Activated naive CD4-positive, alpha-beta T cell (primary cell): ENCODE measurements at places on chromosomes 2 and 18.

DNA sequence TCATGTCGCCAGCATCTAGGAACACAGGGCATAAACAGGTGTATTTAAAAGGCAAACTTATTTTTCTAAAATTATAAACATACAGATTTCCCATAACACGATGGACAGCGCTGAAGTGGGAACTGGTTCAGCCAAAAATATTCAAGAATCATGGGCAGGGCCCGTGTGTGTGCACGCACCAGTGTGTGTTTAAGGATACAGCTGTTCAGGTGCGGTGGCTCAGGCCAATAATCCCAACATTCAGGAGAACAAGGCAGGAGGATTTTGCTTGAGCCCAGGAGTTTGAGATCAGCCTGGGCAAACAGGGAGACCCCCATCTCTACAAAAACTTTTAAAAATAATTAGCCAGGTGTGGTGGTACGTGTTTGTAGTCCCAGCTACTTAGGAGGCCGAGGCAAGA, 288.6 kb upstream of the HDAC4 start:
- no peak for DNase-seq

- DNase-seq: no peak
Observed at GRCh38 chr2:135791418-135792190, 45.4 kb downstream of the LCT start.

DNA sequence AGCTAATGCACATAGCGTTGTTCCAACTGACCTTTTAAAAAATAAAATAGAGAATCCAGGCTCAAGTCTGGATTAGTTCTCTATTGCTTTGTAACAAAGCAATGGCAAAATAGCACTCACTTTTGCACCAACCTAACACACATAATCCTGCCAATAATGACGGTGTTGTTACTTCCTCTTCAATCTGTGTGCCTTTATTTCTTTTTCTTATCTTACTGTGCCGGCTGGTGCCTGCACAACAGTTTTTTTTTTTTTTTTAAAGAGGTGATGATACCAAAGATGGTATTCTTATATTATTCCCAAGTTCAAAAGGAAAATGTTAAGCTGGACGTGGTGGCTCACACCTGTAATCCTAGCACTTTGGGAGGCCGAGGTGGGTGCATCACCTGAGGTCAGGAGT, 3.4 kb downstream of the PLB1 start:
- no peak for DNase-seq

DNA sequence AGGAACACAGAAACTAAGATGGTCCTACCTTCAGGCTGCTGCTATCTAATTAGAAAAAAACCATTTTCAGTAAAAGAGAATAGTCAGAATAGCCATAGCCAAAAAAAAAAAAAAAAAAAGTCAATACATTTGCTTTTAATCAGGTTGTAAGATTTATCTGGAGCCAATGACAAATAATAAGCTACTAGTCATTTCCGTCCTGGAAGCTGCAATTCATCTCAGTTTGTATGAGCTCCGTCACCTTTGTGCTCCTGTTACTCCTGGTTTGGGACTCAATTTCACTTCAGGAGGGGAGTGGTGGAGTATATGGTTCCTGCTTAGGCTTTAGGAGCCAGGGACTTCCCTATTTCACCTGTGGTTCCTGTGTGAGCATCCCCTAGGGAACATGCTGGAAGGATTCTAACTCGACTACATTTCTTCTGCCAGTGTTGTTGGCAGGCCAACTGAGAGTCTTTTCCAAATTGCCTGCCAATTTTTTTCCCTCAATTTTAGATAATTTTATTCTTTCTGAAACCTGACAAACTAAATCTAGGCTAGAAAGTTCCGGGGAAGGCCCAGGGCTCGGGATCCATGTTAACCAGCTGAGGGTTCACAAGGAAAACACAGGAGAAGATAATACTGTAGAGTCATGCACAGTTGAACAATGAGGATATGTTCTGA, 481.8 kb downstream of the DLGAP1 start:
- no peak for DNase-seq

DNA sequence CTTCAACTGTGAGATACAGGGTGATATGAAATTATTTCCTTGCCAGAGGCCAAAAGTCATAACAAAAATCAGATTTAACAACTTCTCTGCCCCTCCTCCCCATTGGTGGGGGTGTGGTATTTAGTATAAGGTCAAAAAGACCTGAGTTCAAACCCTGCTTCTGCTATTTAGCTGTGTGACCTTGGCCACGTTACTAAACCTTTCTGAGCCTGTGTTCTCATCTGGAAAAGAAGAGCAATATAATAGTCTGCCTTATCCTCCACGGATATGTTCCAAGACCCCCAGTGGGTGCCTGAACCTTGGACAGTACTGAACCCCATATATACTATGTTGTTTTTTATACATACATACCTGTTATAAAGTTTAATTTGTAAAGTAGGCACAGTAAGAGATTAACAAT, 3.7 kb downstream of the CDC42EP3 start:
- DNase-seq: no peak

- DNase-seq: no peak
Observed at GRCh38 chr2:64168756-64169155, 24.5 kb upstream of the PELI1 start.

GRCh38 chr2:14120376-14120775, 512.1 kb upstream of the LRATD1 start:
- no peak for DNase-seq

DNA sequence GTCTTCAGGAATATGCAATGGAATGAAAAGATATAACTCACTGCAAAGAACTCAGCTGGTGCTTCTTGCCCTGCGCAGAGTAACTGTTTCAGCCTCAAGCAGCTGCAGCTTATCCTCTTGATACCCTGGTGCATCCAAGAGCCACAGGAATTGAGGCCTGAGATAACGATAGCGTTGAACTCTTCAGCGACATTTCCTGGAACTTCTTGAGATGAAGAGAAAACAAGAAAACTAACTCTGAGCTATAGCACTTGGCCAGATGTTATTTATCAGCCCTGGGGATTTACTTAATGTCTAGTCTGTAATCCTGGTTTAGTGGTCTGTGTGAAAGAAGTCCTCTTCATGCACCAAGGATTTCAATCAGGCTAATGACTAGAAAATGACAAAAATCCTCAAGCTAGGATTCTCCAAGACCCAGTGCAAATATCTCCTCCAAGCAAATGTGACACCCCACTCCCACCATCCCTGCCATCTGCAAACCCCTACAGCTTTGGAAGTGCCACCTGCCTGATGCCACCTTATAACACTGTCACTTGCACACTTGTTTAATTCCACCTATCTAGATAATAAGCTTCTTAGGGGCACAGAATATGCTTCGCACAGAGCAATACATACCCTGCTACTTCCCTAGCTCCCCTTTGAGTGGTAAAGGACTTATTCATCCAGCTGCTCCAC, 40.6 kb downstream of the EHD3 start:
- DNase-seq: no peak

DNA sequence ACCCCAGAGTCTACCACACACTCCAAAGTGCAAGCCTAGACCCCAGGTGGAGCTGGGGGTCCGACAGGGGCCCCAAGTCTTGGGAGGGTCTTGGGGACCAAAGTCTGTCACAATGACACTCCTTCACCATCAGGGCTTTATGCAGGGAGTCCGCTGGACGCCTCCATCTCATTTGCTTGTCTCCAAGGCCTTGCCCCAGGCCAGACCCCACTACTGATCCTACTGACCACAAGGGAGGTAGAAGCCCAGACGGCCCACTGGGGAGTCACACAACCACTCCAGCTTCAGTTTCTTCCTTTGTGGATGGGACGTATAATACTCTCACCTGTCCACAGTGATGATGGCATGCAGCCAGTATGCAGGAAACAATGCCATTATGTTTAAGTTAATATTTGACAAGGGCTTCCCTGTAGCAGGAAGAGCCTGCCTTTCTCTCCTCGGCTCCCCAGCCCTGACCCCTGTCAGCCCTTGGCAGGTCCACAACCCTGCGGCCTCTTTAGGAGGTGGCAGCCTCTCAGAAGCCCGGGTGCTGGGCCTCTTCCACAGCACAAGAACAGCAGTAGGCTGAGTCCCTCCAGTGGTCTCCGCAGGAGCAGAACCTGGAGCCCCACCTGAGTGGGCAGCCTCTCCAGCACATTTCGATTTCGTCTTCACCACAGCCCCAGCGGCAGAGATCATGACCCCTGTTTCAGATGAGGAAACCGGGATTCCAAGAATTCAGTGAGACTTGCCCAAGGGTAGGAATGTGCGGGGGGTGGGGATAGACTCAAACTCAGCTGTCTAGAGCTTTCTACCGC, 6.5 kb downstream of the BIN1 start:
- DNase-seq: no peak

GRCh38 chr2:241136191-241136590, 13.1 kb downstream of the PASK start:
- no peak for DNase-seq

- peak; percentile 13 for DNase-seq
Observed at GRCh38 chr18:26190506-26190905, 35.7 kb upstream of the TAF4B start.

DNA sequence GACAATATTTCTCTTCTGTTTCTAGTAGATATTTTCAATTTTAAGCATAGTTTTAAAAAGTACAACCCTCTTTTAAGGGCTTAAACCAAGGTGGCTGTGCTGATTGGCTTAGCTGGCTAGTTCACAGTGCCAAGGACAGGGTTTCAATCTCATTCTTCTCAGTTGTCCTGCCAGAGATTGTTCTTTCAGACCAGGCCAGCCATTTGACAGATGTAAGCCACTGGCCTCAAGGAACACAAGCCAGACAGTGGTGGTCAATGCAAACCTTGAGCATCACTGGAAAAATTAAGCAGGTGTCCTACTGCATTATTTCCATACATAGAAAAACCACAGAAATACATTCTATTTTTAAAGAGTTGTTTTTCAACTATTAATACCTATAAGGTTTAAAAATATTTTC, 5.9 kb downstream of the RNF103 start:
- no peak for DNase-seq

GRCh38 chr2:195537811-195538210, 119.2 kb upstream of the SLC39A10 start:
- DNase-seq: no peak

GRCh38 chr2:240819858-240820606, at the start of gene KIF1A:
TSS of gene KIF1A (minus strand) at chr2:240820219. CDS start at chr2:240797752, 22,467 bp downstream.
- no peak for DNase-seq

- DNase-seq: peak; percentile 40
Observed at GRCh38 chr2:636641-637405, 40.4 kb downstream of the TMEM18 start.

DNA sequence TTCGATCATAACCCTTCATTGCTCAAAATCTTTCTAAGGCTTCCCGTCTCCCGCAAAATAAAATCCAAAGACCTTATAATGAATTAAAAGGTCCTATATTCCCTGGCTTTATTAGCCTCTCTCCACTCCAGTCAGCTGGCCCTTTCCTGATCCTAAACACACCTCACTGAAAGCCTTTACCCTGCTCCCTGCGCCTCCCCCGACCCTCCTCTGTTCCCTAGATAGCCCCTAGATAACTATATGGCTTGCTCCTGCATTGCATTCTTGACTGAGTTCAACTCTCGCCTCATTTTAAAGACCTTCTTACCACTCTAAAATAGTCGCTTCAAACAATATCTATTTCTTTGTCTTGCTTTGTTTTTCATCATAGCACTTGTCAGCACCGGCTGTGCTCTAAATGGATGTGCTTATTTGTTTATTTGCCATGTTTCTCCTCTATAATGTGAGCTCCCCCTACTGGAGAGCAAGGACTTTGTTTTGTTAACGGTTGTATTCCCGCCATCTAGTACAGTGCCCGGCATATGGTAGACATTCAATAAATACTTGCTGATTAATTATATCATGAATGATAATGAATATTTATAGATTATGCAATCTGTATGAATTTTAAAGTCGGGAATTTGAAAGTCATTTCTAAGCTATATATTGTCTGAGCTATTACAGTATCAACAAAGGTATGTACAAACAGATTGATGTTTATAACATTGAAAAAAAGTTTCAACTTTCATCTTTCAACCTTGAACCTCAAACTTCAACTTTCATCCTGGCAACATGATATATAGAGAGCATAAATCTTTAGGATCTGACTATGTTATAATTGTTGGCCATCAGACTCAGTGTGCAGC, 32.4 kb upstream of the VIT start:
- DNase-seq: no peak

DNA sequence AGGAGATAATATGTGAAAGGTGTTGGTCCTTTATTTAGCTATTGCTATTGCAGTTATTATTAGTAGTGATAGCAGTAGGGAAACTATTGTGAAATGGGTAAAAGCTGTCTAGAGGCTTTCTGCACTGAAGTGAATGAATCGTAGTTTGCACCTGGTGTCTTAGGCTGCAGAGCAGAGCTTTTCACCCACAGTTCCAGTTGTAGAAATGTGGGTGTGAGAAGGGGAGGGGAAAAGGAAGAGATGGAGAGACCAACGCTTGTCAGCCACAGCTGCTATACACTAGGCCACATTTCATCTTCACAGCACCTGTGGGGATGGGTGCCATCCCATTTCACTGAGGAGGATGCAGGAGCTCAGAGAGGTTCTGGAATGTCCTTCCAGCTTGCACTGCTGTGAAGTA, 50.0 kb downstream of the TRPM8 start:
- no peak for DNase-seq

DNA sequence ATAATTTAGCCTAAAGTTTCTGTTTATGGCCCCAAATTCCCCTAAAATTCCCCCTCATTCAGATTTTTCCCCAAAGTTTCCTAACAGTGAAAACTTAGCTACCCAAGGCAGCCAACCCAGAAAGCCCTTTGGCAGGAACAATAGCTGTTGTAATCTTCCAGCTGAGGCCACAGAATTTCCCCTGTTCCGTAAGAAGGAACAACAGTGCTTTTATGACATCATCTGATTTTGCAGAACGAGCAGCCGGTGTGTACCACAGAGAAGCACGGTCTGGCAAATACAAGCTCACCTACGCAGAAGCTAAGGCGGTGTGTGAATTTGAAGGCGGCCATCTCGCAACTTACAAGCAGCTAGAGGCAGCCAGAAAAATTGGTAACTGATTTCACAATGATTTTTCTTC, 6.3 kb downstream of the TNFAIP6 start:
- DNase-seq: no peak

DNA sequence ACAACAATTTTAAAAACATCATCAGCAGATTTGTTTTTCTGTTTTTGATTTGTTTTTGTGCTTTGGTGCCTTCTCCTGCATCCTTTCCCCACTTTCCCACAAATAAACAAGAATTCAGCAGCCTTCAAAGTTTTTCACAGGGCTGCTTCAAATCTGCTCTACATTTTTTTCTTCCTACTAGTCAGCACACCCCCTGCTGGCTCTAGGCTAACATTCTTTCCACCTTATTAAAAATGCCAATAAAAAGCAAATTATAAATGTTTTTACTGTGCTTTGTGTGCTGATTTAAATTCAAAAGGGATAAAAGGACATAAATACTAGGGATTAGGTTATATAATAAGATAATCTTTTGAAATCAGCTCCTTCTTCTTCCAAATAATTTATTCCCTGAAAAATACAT, 6.2 kb upstream of the CNTNAP5 start:
- no peak for DNase-seq

- no peak for DNase-seq
Observed at GRCh38 chr18:45253056-45253565, 362.2 kb upstream of the SLC14A2 start.

- no peak for DNase-seq
Observed at GRCh38 chr18:56952026-56952425, 194.9 kb upstream of the BOD1L2 start.

GRCh38 chr2:74552914-74553811, 579 bp downstream of the LOXL3 start:
- no peak for DNase-seq

- peak; percentile 89 for DNase-seq
Observed at GRCh38 chr2:95022309-95023221, 2.9 kb upstream of the MAL start.
